Activated CD4-positive, alpha-beta T cell treated with anti-CD3 and anti-CD28 coated beads, Interleukin-10, Interleukin-2, amounts not matched to agents 100 ng/mL and 50 ng/mL, durations not matched to agents 16 hours and 8 hours (primary cell): ENCODE measurements at places on chromosomes 7 and 10.

DNA sequence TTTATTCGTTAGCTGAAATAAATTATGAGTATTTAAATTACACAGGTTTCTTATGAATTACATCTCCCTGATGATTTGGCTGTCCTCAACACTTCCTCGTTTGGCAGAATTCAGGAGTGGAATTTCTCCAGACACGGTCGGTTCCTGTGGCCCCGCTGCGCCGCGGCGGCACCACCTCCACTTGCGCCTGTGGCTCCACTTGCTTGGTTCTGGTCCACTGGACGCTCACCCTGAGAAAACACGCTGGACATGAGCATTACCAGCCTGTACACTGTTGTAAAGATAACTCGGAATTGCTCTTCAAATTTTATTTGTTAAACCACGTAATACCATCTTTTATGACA, 85.3 kb downstream of the ZNF33B start:
- no peak for DNase-seq

GRCh38 chr10:84156768-84157167, 16.8 kb upstream of the GPR15LG start:
- peak; percentile 66 for DNase-seq

DNA sequence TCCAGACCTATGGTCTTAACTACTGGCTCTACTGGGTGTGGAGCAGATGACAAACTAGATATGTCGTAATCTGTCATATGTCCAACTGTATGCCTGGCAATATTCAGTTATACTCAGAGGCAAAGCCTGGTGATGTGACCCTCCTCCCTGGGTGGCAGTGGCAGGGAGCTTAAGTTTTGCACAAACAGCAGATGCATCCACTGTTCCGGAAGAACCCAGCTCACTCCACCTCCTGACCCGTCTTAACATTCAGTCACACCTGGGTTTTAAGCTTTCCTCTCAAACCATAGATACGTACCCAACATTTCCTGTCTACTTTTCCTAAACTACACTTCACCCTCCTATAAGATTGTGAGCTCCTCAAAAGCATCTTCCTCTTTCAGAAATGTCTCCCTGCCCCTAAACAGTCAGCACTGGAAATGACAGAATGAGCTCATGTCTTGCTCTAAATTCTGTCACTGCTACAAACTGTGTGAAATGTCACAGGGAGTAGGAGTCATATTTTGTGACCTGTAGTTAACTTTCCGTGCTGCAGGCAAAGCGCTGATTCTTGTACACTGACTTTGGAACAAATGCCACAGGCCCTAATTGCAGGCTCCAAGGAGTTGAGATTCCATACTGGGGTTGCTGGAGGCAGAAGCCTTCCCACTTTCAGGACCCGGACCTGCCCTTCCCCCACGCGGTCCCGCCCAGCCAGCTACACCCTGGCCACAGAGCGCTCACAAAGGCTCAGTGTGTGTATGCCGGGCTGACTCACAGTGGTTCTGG, 23.9 kb downstream of the SCD start:
- peak; percentile 78 for DNase-seq

DNA sequence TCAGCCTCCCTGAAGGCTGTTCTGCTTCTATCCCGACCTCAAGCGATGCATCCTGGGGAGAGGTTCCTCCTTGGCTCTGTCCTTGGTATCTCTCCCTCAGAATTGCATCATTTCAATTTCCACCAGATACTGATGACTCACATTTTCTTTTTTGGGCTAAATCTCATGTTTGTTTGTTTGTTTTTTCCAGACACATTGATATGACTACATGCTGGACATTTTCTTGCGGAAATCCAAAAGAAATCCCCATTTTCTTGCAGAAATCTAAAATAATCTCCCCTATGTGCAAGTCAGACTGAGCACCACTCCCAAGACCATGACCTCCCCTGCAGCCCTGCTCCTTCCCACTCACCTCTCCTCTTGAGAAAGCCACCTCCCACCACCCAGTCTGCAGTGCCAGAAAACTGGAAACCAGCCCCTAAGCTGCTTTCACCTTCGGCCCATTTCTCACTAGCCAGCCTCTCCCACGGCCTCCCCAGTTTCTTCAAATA, 260.2 kb upstream of the PRKCQ start:
- DNase-seq, result no peak

DNA sequence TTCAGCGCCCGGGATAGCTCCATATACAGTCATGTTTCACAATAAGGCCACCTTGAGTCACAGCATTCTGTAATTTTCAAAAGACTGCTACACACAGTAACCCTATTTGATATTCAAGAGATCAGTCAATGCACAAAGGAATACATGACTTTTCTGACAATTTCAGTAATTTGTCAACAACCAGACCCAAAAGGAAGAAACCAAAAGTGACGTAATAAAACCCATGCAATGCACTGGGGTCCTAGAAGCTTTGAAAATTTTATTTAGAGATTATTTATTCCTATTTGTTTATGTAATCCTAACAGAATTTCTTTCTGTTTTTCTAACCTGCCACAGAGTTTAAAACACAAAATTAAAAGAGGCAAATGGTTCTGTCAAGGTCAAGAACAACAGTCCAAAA, 421.2 kb downstream of the DPP6 start:
- DNase-seq, result no peak

DNA sequence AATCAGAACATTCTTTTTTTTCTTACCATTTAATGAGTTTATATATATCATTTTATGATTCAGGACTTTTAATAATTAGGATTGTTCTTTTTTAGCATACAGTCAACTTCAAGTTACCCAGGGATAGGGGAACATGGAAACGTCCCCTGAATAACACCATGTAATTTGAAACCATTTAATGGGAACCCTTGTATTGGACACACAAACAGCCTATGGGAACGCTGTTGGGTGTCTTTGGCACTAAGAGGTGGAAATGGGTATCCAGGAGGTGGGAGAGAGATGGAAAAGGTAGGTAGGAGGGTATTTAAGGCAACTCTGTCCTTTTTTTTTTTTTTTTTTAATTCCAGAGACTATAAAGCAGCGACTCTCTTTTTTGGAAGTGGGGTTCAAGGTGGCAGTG, 2.6 kb downstream of the LUC7L2 start:
- no peak for DNase-seq

GRCh38 chr7:75915416-75916156, 631 bp downstream of the POR start:
- DNase-seq, result peak; percentile 29

DNA sequence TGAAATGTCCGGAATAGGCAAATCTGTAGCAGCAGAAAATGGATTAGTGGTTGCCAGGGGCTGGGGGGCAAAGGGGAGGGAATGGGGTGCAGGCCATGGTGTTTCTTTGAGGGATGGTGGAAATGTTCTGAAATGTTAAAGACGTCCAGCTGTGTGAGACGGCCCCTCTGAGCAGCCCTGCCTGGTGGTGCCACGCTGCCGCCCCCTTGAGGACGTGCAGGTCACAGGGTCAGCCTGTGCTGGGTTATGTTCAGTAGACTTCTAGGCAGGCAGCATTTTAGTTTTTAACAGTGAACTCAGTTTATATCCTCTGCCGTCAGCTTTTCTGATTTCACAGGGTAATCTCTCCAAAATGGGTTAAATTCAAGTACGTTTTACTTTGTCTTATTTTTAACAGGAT, 9.4 kb downstream of the NUB1 start:
- peak; percentile 73 for DNase-seq

DNA sequence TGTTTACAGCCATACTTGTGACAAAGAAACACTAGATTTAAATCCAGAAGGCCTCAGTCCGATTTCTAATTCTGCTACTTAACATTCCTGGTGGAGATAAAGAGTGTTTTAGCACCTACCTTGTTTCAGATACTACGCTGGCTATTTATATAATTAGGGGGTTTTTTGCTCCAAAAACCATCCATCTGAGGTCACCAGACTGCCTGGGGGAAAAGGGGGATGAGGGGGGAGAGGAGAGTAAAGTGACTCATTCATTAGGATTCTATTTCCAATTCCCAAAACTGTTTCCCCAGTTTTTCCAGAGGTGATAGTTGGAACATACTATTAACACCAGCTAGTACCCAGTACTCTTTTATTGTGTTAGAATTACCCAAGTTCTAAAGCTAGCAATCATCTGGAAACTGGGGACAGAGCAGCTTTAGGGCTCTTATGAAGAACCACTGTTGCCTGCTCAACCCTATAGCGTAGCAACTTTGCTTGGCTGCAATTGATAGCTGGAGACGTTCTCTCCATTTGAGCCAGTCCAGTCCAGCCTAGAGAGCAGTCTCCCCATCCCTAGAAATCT, 6.6 kb downstream of the GCC1 start:
- no peak for DNase-seq

DNA sequence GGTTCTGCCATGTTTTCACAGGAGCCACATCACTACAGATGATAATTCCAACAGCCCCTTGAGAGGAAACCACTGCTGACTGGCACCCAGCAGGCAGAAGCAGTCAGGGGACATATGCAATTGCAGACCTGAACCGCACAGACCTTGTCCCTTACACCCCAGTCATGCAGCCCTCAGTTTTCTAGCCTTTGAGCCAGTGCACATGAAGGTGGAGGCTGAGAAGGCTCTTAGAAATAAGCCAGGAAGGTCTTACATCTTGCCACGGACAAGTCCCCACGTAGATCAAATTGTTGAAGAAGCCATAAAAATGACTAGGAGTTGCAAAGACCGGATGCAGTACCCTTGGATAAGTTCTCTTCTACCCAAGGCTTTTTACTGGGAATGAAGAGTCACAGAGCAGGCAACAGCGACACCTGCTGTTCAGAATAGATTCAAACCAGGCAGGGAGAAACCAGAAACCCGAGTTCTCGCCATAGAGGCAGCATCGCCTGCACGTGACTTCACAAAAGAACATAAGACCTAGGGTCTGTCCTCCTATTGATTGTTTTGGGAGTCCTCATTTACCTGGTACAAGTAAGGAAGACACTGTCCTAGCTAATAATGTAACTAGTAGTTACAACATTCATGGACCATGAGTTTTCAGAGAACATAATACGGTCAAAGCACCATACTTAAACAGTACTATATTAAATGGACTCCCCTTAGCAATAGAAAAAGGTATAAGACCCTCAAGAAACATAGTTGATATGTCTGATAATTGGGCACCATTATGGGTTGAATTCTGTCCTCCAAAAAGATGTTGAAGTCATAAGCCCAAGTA, 11.1 kb downstream of the STEAP1B start:
- peak; percentile 73 for DNase-seq

GRCh38 chr7:127514499-127514898, 70.9 kb downstream of the GCC1 start:
- peak; percentile 20 for DNase-seq

DNA sequence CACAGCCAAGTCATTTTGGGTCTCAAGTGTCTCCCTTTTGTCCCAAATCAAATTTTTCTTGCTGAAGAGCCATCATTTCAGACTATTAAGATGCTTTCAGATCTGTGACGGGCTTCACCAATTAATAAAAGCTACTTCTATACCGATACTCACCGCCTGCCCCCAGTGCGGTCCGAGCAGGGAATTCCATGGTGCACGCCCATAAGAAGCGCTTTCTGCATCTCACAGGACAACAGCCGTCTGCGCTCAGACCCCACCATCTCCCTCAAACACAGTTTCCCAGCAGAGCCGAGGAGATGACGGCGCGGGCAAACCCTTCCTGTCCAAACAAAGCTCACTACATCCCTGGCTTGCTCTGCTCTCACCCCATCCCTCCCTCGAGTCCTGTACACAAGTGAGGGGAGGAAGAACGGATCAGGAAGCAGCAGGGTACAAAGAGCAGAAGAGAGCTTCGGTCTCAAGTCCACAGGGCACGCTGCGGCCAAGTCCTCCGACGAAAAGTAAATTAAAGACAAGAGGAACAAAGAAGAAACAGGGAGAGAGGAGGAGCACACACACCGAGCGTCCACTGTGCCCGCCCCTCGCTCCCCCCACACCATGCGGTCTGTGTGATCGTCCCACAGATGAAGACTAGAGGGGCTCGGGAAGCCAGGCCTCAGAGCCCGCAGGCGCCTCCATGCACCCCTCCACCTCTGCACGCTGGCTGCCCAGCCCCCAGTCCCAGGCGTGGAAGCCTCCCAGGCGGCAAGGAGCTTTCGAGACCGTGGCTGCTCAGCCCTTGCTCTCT, 121.9 kb downstream of the MAD1L1 start:
- DNase-seq, result no peak

DNA sequence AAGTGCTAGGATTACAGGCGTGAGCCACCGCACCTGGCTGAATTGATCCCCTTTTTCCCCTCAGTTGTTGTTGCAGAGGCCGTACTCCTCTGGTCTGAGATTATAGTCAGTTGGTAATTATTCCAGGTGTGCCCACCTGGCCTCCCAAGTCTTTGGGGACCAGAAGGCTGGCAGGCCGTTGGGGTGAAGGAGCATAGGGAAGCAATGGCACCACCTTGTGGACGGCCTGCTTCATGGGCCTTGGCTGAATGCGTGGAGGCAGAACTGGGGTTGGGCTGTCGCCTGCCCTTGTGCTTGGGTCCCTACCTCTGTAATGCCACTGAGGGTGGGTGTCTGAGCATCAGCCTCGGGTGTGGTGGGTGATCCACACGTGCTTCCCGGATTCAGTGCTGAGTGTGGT, 125.7 kb downstream of the RGS10 start:
- peak; percentile 70 for DNase-seq

DNA sequence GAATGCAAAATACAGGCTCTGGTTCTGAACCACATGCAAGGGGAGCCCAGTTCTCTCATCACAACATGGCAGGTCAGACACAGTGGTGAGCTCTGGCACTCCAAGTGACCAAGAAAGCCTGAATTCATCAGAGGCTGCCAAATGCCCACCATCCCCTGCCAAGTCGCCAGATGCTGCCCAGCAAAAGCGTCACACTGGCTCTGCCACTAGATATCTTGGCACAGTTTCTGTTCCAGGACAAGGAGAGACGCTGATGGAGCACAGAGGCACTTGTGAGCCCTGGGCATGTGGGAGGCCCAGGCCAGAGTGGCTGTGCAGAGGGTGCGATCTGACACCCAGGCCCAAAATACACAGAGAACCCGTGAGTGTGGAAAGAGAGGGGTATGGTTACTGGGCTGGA, 57.8 kb downstream of the GAD2 start:
- DNase-seq, result no peak

DNA sequence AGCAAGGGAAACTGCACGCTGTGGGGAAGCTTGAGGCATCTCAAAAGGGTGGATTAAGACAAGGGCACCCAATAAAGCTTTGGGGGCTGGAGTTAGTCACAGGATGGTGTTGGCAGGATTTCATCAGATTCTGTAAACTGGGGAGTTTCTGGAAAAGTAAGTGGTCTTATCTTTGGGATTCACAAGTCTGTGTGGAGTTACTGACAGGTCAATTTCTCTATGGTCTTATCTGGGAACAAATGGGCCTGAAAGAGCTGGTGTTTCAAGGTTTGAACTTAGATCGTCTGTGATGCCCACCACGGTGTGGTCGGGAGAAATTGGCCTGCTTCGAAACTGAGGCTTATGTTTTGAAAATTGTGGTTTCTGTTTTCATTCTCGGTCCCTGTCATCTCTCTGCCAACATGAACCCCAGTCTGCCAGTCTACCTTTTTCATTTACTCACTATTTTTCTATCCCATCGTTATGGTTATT, 23.8 kb upstream of the AOAH start:
- peak; percentile 80 for DNase-seq

- DNase-seq, result no peak
Observed at GRCh38 chr7:22921386-22922086, 92.4 kb downstream of the HYCC1 start.

DNA sequence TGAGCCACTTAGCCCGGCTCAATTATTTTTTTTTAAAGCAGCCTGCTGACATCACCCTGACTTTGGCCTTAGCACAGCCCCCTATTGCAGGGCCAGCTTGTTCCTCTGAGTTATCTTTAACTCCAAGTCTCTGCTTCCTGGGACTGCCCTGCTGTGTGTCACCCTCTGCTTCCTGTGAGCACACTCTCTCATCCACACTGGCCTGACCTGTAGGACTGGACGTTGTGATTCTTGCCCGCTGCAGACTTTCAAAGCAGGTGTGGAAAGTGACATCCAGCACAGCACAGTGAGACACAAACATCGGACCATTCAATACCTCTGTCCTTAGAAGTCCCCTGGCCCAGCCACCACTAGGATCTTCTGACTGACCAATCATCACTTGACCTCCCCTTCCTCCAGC, 26.4 kb upstream of the HSPA12A start:
- no peak for DNase-seq
